ENCODE measurements at places on chromosomes 12 and 14.
A peak's percentile ranks its signal among the peaks of the same experiment; 100 is the strongest.

- DNase-seq: no peak
Measured at GRCh38 chr14:75274899-75275569, 3.6 kb upstream of the FOS start.

- DNase-seq: no peak
Measured at GRCh38 chr12:49631336-49631907, 8.1 kb downstream of the PRPF40B start.

DNA sequence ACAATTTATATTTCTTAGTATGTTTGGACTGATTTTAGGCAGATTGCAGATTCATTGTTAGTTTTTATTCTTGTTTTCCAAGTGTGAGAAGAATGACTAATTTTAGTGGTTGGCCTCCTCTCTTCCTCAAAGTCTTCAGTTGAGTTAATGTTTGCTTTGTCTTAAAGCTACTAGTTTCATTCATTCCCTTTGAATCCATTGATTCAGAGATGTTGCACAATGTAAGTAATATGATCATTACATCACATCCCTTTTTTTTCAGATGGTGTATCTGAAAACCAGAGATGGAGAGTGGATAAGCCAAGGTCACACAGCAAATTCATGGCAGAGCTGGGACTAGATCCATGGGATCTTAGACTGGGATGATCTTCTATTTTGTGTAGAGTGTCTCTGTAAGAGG, 577.5 kb downstream of the BCL11B start:
- no peak for DNase-seq

GRCh38 chr12:120230326-120230973, 29.5 kb upstream of the RPLP0 start:
- peak; percentile 94 for DNase-seq

DNA sequence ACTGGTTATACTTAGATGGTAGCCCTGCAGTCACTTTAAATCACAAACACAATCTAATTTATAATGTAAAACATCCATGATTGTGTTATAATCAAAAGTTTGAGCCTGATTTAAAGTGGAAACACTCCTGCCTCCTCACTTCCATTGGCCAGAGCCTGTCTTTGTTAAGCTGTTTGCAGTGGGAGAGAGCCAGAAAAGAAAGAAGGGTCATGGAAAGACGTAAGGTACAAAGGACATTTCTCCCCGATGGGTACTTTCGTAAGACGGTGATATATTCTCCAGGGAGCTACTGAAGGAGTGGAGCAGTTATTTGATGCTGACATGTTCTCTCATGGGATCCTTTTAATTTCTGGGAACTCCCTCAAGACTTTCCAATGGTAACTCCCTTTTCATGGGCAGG, 164.0 kb downstream of the METTL25 start:
- DNase-seq: no peak

DNA sequence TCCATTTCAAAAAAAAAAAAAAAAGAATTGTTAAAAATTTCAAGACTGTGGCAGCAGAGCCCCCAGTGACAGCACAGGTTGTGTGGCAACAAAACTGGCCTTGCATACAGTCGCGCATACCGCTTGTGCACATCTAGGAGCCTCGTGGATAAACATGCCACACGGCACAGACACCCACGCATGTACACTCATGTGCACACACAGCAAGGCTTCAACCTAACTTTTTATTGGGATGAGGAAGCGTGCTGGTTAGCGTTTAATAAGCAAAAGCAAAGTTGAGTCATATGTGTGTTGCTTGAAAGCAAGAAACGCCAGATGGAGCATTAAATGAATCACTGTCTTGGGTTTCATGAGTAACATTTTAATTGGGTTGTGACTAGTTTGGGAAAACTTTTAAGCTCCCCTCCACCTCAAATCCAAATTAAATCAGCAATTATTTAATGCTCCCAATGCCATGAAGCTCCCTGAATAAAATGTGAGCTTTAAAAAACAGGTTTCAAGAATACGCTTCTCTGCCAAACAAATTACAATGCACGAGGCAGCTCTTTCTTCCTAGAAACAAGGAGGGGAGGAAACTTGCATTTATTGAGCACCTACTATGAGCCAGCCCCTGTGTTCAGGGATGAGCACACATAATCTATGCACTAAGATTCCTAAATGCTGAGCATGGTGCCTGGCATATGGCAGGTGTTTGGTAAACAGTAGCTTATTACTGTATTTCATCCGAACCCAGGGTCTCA, 35.7 kb upstream of the EML1 start:
- DNase-seq: peak; percentile 94

GRCh38 chr12:7293670-7294069, 10.2 kb upstream of the ACSM4 start:
- no peak for DNase-seq
